Lung (tissue), 17 donors: ENCODE measurements at places on chromosomes 3 and 15.

- no peak for DNase-seq
Observed at GRCh38 chr3:150324788-150325187, 83.3 kb upstream of the TSC22D2 start.

- DNase-seq: peak; percentile 44
Observed at GRCh38 chr3:10471054-10471688, 34.2 kb downstream of the ATP2B2 start.

- DNase-seq: no peak
Observed at GRCh38 chr3:28476764-28477163, 128.1 kb upstream of the AZI2 start.

GRCh38 chr15:43095708-43096347, 10.0 kb downstream of the UBR1 start:
- no peak for DNase-seq

DNA sequence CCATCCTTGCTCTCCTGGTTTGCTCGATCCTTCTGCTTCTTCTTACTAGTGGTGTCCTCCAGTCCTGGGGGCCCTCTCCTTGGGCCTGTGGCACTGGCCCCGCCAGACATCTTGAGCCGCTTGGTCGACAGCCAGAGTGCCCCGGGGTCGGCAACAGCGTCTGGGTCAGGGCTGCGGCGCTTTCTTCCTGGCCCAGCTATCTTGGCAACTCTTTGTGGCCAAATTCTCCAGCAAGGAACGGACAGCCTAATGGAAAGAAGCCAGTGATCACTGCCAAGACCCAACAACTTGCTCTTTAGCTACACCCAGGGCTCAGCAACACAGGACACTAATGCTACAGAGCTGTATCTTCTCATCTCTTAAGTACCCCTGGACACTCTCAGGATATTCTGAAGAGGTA, 1.6 kb downstream of the USP19 start:
- DNase-seq: no peak

- peak; percentile 44 for DNase-seq
Observed at GRCh38 chr3:55128225-55128823, 200.5 kb upstream of the LRTM1 start.

GRCh38 chr3:38446085-38446686, 7.5 kb upstream of the ACVR2B start:
- no peak for DNase-seq

- no peak for DNase-seq
Observed at GRCh38 chr15:70182858-70183695, 85.4 kb upstream of the TLE3 start.

GRCh38 chr3:175493301-175493700, 634.2 kb downstream of the NAALADL2 start:
- no peak for DNase-seq

- DNase-seq: no peak
Observed at GRCh38 chr3:129226374-129226773, 23.0 kb upstream of the COPG1 start.

GRCh38 chr3:174199696-174200095, 659.4 kb upstream of the NAALADL2 start:
- no peak for DNase-seq

GRCh38 chr3:15527031-15527459, 5.5 kb upstream of the COLQ start:
- peak; percentile 77 for DNase-seq

DNA sequence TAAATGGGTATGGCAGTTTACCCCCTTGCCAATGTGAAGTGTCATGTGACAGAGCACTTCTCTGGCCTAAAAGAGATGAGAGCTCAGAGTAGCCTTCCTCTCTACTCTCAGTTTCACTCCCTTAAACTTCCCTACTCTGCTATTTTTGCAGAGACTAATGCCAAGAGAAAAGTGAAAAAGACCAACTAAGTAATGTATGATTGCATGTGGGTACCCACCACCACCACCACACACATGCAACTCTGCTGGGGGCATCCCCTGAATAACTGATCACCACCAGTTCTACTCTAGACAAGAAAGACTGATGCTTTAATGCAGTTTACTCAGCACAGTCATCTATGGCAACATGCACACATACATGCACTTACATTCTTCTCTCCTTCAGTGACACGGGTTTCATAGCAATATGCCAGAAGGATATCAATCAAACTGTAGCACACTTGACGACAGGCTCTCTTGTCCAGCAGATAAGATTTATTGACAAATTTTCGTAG, 31.3 kb downstream of the SHQ1 start:
- DNase-seq: no peak

- DNase-seq: no peak
Observed at GRCh38 chr3:94285872-94286271, 223.0 kb downstream of the NSUN3 start.

DNA sequence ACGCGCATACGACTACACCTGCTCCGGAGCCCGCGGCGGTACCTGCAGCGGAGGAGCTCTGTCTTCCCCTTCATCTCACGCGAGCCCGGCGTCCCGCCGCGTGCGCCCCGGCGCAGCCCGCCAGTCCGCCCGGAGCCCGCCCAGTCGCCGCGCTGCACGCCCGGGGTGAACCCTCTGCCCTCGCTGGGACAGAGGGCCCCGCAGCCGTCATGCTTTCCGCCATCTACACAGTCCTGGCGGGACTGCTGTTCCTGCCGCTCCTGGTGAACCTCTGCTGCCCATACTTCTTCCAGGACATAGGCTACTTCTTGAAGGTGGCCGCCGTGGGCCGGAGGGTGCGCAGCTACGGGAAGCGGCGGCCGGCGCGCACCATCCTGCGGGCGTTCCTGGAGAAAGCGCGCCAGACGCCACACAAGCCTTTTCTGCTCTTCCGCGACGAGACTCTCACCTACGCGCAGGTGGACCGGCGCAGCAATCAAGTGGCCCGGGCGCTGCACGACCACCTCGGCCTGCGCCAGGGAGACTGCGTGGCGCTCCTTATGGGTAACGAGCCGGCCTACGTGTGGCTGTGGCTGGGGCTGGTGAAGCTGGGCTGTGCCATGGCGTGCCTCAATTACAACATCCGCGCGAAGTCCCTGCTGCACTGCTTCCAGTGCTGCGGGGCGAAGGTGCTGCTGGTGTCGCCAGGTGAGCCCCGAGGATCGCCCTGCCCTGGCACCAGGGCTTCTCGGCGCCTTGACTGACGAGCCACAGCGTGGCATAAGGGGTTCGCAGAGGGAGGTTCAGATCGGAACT, 420 bp downstream of the SLC27A2 start:
- peak; percentile 25 for DNase-seq

DNA sequence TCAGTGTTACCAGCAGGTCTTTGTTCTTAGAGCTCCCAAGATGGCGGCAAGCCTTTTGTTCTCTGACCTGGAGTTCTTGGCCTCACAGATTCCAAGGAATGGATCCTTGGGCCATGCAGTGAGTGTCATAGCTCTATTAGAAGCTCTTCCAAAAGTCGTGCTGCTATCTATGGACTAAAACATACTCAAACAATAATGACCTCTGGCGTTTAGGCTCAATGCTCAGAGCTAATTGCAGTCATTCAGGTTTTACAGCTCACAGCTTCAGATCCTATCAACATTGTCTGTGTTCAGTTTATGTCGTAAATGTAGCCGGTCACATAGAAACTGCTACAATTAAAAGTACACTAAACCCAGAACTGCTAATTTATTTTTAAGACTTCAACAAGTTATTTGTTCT, 22.2 kb downstream of the CCRL2 start:
- no peak for DNase-seq

- DNase-seq: no peak
Observed at GRCh38 chr3:109269577-109270275, 46.6 kb downstream of the DPPA2 start.

- DNase-seq: peak; percentile 14
Observed at GRCh38 chr3:104564045-104564643, 802.6 kb upstream of the ALCAM start.

GRCh38 chr15:39860871-39861270, 59.2 kb downstream of the GPR176 start:
- DNase-seq: no peak

GRCh38 chr3:15578289-15578867, 23.0 kb downstream of the HACL1 start:
- no peak for DNase-seq

GRCh38 chr3:184430940-184431339, 51.1 kb downstream of the CHRD start:
- DNase-seq: no peak

- no peak for DNase-seq
Observed at GRCh38 chr3:71042759-71043158, 540.8 kb downstream of the FOXP1 start.

GRCh38 chr15:44087578-44088465, 107.2 kb downstream of the FRMD5 start:
- DNase-seq: no peak

- DNase-seq: no peak
Observed at GRCh38 chr3:126019683-126020082, 50.7 kb downstream of the ROPN1B start.

DNA sequence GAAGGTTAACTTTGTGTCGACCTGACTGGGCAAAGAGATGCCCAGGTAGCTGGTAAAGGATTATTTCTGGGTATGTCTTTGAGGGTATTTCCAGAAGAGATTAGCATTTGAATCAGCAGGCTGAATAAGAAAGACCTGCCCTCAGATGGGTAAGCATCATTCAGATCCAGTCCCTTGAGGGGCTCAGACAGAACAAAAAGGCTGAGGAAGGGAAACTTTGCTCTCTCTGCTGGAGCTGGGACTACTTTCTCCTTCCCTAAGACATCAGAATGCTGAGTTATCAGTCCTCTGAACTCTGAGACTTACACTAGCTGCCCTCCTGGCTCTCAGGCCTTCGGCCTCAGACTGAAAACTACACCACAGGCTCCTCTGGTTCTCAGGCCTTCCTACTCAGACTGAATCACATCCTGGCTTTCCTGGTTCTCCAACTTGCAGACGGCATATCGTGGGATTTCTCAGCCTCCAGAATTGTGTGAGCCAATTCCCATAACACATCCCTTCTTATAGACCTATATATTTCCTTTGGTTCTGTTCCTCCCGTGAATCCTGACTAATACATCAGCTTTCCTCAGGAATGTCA, 982.9 kb downstream of the TUSC7 start:
- DNase-seq: no peak

DNA sequence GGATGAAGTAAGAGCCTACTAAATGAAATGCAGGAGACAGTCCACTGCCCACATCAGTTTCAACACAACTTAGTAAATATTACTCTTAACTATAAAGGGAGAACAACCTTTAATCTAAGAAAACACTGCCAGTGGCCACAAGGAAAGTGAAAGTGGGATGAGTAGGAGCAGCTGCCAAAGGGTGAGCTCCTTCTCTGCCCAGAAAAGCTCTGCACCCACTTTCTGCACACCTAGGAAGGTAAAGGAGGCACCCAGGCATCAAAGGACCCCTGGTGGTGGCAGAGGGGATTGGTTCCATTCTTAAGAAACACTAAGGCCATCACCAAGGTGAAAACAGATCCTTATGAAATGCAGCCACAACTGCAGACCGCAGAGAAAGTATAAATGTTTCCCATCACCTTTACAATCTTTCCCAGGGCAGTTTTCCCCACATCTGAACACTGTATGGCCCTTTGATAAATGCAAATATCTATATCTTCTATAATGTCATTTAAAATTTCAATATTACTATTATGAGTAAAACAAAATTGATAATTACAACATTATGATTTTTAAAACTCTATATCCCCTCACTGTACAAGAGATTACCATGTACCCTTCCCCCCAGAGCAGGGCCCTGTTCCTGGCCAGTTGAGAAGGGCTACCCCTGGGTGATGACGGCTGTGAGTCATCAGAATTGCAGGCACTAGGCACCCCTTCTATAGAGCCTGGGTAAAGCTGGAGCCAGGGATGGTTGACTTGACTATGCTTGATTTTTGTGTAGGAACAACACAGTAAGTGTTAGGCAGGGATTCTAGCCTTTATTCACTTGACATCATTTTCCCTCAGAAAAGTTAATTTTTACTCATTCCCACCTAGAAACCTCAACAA, 92.0 kb downstream of the SNRK start:
- DNase-seq: no peak

GRCh38 chr3:184604039-184604601, 42.5 kb downstream of the EPHB3 start:
- peak; percentile 74 for DNase-seq

- DNase-seq: no peak
Observed at GRCh38 chr3:115160295-115160694, 13.2 kb upstream of the ZBTB20 start.

GRCh38 chr3:79973482-79973881, 205.7 kb upstream of the ROBO1 start:
- no peak for DNase-seq

GRCh38 chr3:110736332-110736731, 335.3 kb upstream of the NECTIN3 start:
- DNase-seq: no peak

DNA sequence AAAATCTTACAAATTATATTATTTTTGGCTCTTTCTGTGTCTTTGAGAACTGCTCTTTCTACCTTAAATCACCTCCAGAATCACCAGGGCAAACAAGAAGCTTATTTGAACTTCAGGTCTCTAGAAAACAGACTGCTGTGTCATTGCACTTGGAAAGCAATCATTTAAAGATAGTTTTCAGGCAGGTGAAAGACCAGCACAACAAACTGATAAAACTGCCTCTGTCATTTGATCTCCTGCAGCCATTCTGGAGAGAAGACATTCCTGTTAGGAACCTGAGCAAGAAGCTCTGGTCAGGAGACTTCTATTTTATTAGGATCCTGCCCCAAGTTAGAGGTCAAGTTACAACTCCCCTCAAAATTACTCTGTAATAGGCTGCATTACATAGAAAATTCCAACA, 50.7 kb upstream of the AP4E1 start:
- no peak for DNase-seq

GRCh38 chr3:141275032-141275422, 43.4 kb downstream of the PXYLP1 start:
- DNase-seq: no peak

DNA sequence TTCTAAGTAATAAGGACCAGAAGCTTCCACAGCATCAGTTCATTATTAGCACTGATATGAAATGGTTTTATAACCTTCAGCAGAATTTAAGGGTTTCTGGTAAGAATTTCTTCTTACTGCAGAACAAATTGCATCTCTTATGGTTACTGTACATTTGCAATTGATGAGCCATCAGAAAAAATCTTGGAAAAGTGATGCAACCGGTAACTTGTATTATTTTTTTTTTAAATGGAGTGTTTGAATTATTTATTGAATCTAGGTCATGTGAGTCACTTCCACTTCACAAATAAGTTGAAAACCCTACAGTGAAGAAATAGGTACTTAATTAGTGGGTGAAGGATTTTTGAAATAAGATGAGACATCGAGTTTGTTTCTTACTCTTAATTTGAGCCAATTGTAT, 786.0 kb downstream of the TUSC7 start:
- DNase-seq: no peak

GRCh38 chr15:96297783-96298182, 32.7 kb upstream of the NR2F2 start:
- no peak for DNase-seq
